Fibroblast of villous mesenchyme (primary cell): ENCODE measurements at places on chromosomes 4 and X.
A peak's percentile ranks its signal among the peaks of the same experiment; 100 is the strongest.

- DNase-seq: no peak
Measured at GRCh38 chr4:11436084-11436483, 7.4 kb upstream of the HS3ST1 start.

- DNase-seq: no peak
Measured at GRCh38 chr4:3299976-3300671, 7.3 kb downstream of the RGS12 start.

DNA sequence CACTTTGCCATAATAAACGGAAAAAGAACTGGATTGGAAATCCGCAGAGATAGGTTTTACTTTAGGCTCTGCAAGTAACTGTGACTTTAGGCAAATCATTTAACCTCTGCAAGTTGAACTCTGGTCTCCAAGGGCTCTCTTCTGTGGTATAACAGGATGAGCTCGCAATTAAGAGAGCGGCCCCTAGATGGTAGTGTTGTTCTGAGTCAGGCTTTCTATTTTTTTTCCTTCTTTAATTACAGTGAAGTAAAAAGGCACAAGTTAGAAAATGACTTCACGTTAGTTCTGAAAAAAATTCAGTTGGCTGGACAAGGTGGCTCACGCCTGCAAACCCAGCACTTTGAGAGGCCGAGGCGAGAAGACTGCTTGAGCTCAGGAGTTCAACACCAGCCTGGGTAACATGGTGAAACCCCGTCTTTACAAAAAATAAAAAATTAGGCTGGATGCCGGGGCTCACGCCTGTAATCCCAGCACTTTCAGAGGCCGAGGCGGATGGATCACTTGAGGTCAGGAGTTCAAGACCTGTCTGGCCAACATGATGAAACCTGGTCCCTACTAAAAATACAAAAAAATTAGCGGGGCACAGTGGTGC lies 18.0 kb downstream of the RPS3A start:
- DNase-seq: peak; percentile 75

DNA sequence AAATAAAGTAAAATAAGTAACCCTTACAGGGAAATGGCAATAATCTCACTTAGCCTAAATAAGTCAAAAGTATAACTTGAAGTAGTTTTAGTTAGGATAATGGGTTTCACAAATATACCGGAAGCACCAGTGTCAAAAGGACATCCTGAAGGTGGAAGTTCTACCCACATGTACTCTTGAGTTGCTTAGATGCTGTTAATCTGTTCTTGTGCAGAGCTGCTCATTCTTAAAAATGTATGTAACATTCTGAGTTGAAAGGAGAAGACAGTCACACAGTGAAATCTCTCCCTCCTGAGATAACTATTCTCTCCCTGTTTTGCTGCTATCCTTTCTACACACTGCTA lies 11.2 kb upstream of the CCNG2 start:
- no peak for DNase-seq

DNA sequence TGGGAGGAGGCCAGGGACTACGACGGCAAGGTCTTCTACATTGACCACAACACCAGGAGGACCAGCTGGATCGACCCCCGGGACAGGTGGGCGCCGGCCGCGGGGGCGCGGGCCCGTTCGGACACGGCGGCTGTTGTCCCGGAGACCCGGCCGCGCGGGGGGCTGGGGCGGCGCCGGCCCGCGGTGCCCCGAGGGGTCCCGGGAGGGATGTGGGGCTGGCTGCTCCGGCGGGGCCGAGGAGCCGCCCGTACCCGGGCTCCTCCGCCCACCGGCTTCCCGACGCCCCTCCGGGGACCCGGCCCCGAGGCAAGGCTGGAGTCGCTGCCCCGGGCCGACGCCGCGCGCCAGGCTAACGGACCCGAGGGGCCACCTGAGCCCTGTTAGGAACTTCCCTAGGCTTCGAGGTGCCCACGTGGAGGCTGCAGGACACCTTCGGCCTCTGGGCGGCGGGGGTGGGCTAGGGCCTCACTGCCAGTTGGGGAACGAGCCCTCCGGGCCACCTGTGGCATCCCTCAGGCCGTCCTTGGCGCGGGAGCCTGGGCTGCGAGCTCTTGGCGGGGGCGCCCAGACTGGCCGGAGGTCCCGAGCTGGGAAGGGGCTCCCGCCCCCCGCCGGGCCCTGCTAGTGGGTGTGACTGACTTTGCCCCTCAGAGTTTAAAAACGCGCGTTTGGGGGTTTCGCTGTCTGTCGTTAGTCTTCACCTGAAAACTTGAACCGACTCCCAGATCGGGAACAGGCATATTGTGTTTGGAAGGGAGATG lies 660 bp downstream of the WWC2 start:
- no peak for DNase-seq

- no peak for DNase-seq
Measured at GRCh38 chr4:161604516-161605300, 559.1 kb downstream of the FSTL5 start.

GRCh38 chrX:70497026-70497425 lies 52.4 kb downstream of the DLG3 start:
- no peak for DNase-seq

- DNase-seq: no peak
Measured at GRCh38 chr4:142551517-142552305, 294.4 kb downstream of the INPP4B start.

DNA sequence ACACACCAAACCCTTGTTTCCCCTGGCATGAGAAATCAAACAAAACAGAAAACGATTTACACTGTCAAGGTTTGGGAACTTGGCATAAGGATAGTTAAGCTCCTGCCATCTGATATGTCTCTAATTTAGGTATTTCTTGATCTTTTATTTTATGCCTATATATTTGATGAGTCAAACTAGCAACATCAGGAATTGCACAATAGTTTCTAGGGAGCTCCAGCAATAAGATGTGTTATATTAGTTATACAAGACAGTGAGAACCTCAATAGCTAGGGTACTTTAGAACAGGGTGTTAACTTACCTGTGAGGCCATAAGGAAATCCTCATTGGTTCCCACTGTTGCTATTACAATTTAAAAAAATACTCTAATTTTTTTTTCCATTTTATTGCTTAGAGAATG lies 474.2 kb downstream of the GBA3 start:
- DNase-seq: no peak

DNA sequence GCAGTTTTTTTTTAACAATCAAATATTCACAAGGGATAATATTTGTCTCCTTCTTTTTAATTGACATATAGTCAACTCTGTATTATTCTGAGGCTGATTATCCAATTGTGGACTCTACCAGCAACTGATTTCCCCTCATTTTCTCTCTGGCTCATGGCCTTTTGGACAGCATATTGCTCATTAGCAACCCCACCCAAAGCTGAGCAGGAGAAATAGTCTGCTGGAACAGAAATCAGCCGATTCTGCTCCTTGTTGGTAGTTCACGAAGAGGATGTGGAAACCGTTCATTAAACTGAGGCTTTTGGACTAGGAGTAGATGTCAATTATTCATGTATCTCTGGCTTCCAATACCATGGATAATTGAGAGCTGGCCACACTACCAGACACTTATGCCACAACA lies 428.4 kb upstream of the INTU start:
- no peak for DNase-seq
